ENCODE measurements at places on chromosomes 2 and 18.

DNA sequence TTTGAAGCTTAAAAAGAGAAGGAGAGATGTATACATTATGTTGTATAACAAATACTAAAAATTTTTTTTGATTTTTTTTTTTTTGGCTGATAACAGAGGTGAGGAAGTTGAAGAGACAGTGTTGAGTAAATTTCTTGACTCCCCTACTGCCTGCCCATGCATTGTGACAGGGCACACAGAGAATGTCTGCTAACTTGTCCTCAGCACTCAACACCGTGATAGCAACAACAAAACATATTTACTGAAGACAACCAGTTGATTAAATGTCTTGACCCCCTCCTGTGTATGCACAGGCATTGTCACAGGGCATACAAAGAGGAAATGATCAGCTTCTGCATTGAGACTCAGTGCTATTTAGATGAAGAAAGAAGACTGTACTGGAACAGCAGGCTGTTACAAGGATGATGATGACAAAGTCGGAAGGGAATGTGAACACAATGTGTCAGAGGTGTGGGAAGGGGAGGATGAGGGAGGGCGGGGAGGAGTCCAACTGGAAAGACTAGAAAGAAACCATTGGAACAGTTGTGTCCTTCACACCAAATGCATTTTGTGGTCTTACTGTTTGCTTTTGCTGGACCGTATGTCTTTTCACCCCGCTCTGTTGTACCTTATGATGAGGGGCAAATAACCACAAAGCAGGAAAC, 89.5 kb downstream of the CERS6 start:
- DNase-seq: no peak

DNA sequence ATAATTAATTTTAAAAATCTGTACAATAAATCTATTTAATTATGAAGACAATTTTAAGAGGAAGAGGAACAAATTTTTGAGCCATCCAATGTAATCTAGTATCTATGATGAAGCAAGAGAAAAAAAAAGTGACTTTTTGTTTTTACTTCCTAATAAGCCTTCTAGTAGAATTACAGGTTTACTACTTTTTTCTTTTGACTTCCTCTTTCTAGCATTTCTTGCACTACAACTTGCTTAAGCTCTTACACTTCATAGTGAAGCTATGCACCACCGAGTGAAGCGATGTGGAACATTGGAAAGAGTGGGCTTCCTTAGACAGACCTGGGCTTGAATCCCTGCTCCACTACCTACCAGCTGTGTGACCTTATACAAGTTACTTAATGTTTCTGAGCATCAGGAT, 2.1 kb downstream of the SERPINB2 start:
- DNase-seq: no peak

DNA sequence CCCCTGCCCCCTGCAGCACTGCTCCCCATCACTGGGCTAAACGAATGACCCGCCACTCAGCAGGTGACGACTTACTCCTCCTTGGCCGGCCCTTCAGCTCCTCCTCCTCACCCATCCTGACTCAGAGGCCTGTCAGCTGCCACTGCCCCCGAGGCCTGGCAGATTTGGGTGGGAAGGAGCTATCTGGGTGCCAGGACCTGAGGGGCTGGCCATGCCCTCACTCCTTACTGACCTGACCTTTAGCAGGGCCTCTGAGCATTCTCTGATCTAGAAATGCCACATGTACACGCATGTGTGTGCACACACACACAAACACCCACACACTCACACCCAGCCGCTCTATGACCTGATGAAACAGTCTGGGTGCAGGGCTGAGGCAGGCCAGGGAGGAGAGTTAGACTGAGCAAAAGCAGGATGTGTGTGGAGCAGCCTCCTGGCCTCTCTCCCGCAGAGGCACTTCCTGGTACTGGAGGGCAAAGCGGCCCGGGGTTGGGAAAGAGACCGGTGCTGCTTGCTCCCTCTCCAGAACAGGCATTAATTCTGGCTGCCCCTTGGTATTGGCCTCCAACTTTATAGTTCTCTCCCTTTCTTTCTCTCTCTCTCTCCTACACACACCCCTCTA, 68.0 kb downstream of the ZFP36L2 start:
- no peak for DNase-seq

GRCh38 chr2:48873666-48874065, 118.1 kb upstream of the LHCGR start:
- no peak for DNase-seq

DNA sequence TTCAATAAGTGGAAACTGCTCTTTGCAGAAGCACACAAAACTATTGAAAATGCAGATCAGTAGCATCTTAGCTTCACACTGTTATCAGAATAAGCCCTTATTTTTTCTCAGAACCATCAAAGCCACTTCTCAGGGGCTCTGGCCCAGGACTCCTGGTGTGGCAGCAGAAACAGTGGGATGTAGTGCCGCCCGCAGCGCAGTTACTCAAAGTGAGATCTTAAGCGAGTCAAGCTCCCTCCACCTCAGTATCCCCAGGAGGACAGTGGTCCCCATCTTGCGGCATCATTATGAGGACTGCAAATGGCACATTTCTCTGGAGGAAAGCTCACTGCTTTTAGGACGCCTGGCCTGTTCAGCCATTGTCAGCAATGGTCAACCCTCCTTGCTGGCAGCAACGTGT, 60.0 kb downstream of the MBP start:
- DNase-seq: no peak

DNA sequence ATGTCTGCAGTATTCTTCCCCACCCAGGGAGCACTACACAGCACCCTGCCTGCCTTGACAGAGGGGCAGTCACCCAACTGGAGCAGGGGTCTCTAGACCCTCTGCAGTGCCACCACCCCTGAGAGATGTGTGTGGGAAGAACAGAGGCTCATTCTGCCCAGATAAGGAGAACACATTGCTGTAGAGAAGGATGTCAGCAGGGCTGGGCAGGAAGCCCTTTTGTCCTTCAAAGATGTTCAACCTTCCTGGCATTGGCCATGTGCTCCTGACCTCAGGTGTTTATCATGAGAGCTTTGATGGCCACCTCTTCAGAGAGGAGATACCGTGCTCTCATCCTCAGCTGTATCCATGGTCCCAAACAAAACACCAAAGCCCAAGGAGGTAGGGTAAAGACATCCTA, 4.6 kb upstream of the TEX51 start:
- no peak for DNase-seq

- DNase-seq: no peak
Observed at GRCh38 chr18:62454527-62454926, 68.3 kb upstream of the ZCCHC2 start.

GRCh38 chr2:222993920-222994650, 57.9 kb upstream of the KCNE4 start:
- DNase-seq: peak; percentile 73

DNA sequence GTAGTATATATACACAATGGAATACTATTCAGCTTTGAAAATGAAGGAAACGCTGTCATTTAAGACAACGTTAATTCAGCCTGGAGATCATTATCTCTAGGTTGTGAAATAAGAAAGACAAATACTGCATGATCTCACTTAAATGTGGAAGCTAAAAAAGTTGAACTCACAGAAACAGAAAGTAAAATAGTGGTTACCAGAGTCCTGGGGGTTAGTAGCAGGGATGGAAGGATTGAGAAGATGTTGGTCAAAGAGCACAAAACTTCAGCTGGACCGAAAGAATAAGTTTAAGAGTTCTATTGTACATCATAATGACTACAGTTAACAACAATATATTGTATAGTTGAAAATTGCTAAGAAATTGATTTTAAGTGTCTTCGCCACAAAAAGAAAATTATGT, 670.3 kb downstream of the NR4A2 start:
- no peak for DNase-seq

GRCh38 chr2:235514627-235515363, 21.0 kb downstream of the AGAP1 start:
- no peak for DNase-seq
